ENCODE measurements at places on chromosomes 7 and 10.

DNA sequence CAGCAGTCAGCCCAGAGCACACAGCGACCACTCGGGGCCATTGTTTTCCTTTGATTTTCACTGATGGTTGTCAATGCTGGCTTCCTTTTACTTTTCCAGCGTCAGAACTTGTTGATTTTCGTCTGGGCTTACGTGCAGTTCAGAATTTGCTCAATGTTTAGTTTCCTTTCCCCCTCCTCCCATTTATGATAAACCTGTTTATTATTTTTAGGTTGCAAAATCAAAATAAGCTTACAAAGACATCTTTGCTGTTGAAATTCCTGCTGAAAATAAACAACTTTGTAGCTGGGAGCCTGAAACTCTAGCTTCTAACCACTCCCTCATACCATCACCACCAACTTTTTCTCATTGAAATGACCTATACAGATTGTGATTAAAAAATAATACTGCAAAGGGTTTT lies 83.1 kb upstream of the LYZL1 start:
- no peak for DNase-seq

- DNase-seq, result no peak
These were observed 211.1 kb downstream of the MGMT start for GRCh38 chr10:129678186-129678585.

DNA sequence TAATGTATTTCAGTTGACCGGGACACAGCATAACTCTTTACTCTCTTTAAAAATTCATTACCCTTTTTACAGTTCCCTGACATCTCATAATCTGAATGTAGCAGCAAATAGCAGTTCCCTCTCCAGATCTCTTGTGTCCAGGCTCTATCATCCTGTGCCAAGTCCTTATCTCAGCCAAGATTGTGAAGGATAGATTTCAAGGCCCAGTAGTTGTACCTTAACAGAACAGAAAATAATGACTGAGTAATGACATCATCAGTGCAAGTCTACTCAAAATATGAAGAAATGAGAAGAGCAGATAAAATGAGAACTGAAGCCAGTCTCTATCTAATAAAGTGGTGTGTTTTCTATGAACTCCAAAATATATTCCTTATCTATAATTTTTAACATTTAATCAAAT lies 92.6 kb downstream of the TFEC start:
- DNase-seq, result no peak

DNA sequence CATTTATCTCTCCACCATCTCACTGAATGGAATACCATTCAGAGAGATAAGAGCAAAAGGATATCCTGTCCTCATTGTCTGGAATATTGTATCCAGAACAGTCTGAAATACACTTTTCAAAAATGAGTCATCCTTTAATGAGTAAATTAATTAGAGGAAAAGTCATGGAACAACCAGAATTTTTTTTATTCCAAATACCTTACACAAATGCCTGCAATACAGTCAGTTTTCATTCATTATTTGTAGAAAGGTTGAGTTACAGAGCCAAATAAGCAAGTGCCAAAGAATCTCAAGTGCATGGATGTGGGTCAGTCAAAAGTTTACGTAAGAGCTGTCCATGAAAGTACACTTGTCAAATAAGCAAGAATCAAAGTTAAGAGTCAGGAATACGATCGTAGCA lies 482.6 kb downstream of the IPMK start:
- DNase-seq, result no peak

Data from effector memory CD8-positive, alpha-beta T cell (primary cell).